ENCODE measurements at places on chromosomes 7 and 10.

DNA sequence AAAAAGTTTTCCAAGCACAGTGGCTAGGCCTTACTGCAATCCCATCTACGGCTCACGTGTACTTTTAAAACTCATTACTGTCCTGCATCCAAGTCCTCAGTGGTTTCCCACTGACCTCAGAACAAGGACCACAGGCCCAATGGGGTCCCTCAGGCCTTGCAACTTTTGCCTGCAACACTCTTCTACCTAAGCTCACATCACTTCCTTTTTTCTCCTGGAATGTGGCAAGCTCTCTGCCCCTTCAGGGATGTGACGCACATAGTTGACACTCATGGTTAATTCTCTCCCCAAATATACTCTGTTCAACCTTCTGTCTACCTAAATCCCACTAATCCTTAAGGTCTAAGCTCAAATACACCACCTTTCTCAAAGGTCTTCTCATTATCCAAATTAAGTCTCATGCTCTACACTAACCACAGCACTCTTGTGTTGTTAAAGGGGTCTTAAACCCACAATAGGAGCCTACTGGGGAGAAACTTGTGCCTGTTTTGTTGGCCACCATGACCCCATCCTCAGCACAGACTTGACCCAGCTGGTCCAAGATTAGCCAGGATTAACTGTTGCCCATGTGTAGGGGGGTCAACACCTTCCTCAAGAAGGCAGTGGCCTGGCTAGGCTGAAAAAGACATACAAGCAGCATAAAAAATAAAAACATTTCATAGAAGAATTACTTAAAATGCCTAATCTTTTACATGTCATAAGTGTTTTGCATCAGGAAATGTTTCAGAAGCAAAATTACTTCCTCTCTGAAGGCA, 15.2 kb downstream of the HNRNPF start:
- DNase-seq: no peak

DNA sequence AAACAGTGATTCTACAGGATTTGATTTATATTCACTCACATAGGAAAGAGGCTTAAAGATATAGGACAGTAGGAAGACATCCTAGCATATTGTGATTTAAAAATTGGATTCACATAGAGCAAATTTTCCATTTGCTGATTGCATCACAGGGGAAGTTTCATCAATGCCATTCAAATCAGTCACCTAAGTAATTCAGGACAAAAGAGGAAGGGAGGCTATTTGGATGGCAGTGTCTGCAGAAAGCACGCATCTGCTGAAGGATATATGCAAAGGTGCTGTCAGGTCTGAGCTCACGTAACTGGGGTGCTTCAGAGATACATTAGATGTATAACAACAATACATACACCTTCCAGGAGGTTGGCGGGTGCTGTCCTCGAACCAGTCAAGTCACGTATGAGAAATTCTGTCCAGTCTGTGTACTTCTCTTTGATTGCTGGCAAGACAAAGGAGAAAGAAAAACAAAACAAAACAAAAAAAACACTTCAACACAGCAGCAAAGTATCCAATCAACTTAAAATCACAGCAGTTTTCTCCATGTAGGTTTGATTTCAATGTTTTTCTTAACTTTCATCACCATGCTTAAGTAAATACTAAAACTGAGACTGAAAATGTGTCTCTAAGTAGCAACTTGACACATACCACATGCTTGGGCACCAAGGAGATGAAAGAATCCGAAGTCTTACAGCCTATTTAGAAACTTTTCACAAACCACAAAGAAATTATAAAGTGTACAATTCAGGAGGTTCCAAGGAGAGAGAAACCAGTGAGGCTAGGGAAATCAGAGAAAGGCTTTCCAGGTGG, 125.1 kb downstream of the SFMBT2 start:
- no peak for DNase-seq

- DNase-seq: no peak
These were observed 24.8 kb upstream of the SFMBT2 start for GRCh38 chr10:7435674-7436073.

DNA sequence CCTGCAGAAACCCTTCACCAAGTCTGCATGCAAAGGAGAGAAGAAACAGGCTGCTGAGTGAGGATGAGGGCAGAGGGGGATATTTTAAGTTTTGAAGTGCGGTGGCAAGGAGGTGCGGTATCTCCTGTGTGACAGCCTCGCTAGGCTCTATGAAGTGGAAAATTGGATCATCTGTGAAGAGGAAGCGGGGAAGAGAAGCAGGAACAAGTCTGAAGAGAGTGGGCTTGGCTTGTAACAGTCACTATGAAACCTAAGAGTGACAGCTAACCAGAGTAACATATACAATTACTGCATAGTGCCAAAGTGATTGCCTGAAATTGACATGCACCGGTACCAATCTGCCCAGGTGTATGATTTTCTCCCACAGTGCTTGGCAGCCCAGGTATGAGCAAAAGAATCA, 287.5 kb upstream of the KLF14 start:
- no peak for DNase-seq

GRCh38 chr10:811379-812175, 119.9 kb downstream of the LARP4B start:
- no peak for DNase-seq

DNA sequence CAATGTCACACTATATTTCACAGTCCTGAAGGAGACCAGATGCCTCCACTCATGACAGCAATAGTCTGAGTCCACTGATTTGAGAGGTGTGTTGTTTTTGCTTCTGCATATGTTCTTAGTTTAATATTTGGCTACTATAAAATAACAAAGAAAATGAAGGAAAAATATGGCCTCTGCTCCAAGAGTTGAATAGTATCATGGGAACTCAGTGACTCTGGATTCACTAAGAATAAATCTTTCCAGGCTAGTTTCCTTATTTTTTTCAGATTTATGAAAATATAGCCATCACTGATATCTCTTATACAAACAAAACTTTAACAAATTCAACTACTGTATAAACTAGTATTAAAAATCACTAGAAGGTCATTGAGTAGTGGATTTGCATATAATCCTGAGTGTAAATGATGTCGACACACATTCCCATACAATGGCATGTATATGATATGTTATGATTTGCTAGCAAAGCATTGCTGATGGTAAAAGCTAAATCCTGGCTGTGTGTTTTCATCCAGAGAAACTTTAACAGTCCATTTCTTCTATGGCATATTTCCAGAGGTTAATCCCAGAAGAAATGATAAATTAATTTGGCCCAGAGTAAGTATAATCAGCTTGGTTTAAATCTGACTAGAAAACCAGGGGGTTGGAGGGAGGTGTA, 66.0 kb upstream of the VIPR2 start:
- no peak for DNase-seq

- DNase-seq: no peak
These were observed 49.1 kb downstream of the PRKCQ start for GRCh38 chr10:6530966-6531365.

DNA sequence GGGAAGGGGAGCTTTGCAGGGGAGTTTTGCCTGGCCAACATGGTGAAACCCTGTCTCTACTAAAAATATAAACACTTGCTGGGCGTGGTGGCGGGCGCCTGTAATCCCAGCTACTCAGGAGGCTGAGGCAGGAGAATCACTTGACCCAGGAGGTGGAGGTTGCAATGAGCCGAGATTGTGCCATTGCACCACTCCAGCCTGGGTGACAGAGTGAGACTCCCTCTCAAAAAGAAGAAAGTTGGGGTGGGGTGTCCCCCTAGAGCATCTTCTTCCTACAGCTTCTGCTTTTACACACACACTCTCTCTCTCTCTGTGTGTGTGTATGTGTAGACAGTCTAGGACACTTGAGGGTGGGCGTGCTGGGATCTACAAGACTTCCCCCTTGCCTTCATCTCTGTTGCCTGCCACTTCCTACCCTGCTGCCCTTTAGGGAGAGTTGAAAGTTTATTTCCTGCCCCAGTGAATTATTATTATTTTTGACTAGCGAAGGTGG, 21.7 kb downstream of the PLAU start:
- no peak for DNase-seq
